Stimulated activated CD4-positive, alpha-beta T cell treated with anti-CD3 and anti-CD28 coated beads, Interleukin-15, amount 100 ng/mL, for 1 hour (primary cell): ENCODE measurements at places on chromosomes 2 and 18.

GRCh38 chr2:163775304-163775703 lies 39.5 kb upstream of the FIGN start:
- no peak for DNase-seq

DNA sequence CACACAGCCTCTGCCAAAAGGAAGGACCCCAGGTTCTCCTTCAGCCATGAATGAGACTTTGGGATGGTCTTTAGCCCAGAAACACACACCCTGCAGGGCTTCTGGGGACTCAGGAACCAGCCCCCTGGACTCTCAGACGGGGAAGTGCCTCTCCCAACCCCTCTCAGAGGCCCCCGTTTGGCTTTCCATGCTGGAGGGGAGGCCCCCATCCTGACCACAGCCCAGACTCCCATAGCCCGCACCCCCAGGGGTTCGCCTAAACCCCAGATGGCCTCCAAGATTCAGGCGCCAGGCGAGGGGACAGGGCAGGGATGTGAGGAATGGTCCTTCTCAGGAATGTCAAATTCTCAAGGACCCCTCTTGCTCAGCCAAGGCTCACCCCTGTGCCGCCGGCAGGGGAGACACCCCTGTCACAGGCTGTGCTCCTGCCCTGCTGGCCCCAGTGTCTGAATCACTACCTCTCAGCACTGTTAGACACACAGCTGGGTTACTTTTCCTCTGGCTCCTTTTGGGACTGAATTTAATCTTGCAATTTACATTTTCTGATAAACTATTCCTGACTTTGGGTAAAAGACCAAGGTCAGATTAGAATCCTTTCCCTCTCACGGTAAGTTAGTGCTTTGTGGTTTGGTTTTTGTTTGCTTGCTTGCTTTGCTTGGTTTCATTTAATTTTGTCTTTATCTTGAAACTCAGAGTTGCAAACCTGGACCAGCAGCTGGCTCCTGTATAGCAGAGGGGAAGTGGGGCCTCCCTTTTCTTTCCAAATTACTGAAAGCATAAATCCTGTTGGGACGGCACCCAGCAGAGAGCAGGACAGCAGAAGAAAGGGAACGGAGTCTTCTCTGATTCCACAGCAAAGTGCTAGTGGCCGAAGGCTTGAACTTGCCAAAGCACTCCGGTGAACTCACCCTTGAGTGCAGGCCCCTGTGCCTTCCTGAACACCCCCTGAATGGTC lies 198.9 kb upstream of the RAB6C start:
- no peak for DNase-seq

DNA sequence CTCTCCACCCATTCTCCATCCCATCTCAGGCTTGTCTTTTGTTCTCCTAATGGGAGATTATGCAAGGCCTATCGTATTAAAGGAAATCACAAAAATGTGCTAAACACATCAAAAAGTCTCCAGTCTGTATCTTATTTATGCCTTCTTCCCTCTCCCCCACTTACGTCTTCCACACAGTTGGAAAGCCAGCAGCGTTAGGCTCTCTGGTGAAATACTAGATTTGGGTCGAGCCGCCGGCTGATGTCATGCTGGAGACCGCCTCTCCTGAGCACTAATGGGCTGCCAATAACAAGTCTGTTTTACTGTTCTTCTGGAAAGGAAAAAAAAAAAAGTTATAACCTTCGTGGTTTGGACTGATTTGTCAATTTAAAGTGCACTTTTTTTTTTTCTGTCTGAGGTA lies 182.7 kb upstream of the SIX2 start:
- DNase-seq, result no peak

- DNase-seq, result no peak
Measured at GRCh38 chr2:199907008-199907714, 3.9 kb upstream of the C2orf69 start.

DNA sequence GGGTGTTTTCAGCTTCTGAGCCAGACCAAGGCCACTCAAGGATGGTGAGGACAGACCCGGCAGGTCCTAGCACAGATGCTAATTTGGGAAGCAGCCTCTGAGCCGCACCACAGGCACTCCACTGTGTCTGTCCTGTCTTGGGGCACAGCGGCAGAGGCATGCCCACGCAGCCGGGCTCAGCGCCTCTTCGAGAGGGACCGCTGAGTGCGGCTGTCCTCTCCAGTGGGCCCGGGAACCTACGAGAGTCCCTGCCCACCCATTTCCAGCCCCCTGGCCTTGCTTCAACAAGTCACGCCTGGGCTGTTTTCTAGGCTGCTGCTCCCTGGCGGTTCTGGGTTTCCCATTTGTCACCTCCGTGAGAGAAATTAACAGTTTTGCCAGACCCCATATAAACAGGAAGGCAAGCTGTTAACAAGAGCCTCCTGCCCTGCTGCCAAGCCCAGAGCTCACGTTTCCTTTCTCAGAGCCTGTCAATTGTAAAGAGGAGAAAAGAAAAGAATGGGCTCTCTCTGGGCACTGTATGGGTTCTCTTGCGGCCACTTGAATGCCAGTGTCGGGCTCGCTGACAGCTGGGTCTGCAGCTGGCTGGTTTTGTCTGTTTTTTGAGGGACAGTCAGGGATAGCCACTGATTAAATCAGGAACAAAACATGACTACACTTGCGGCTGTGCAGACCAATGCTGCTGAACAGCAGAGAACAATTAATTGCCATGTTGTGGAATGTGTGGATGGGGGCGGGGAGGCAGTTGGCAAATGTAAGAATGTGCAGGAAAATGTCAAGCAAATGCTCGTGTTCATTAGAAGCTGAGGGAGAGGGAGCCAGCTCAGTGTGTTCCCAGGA lies 30.6 kb downstream of the TMEM17 start:
- no peak for DNase-seq

- DNase-seq, result no peak
Measured at GRCh38 chr18:61216051-61216450, 117.2 kb upstream of the CDH20 start.

GRCh38 chr2:73257425-73258125 lies 23.5 kb downstream of the CCT7 start:
- no peak for DNase-seq

DNA sequence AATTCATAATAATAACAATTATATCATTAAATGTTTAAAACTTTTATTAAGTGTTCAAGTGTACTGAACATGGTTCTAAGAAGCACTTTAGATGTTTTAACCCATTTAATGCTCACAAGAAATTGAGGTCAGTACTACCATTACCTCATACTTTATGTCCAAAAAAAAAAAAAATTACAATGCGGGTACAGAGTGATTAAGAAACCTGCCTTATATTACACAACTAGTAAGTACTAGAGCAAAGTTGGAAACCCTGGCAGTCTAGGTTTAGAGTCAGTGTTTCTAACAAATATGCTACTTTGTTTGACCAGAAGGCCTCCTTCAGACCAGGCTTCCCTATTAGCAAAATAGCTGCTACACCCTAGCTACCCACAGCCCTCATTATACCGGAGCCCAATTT lies 28.5 kb downstream of the PLEKHM3 start:
- DNase-seq, result no peak

DNA sequence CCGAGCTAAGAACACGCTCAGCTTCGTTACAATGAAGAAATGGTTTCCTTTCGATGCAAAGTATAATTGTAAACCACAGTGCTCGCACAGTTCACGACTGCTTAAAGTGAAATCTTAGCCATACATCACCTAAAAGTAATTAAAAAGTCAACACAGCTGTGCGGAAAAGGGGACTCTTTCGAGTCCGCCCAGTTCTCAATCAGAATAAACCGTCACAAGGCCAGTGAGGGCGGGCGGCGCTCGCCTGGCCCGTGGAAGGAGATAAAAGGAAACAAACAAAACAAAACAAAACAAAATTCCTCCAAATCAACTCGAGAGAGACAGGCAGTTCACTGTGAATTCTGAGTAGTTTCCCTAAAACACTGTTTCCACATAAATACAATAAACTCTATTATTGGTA lies 200.9 kb downstream of the TWIST2 start:
- DNase-seq, result no peak

GRCh38 chr2:191291471-191291870 lies 46.3 kb downstream of the MYO1B start:
- no peak for DNase-seq

- DNase-seq, result no peak
Measured at GRCh38 chr2:239676716-239677452, 276.1 kb upstream of the HDAC4 start.

- no peak for DNase-seq
Measured at GRCh38 chr2:133589456-133589855, 21.2 kb upstream of the NCKAP5 start.

DNA sequence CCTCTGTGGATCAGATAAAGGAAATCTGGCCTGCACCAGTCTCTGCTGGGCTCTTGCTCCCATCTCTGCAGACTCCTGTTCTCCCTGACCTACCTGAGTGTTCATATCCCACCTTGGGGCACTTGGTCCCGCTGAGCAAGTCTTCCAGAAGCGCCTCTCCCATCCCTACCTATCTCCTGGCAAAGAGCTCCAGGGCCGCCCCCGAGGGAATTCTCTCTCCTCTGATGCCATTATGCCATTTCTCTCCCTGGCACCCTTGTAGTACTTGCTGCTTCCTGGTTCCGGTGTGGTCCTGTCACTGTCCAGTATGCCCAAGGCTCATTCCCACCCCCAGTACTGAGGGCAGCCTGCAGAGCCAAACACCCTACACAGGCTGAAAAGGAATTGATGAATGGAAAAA lies 99.8 kb downstream of the KLHL29 start:
- DNase-seq, result no peak

- no peak for DNase-seq
Measured at GRCh38 chr2:180625006-180625844, 355.2 kb upstream of the UBE2E3 start.

GRCh38 chr2:176675271-176675949 lies 406.2 kb downstream of the MTX2 start:
- no peak for DNase-seq

- no peak for DNase-seq
Measured at GRCh38 chr2:56167616-56168562, 15.9 kb upstream of the CCDC85A start.

GRCh38 chr18:58338961-58339592 lies 289.8 kb downstream of the ALPK2 start:
- no peak for DNase-seq

DNA sequence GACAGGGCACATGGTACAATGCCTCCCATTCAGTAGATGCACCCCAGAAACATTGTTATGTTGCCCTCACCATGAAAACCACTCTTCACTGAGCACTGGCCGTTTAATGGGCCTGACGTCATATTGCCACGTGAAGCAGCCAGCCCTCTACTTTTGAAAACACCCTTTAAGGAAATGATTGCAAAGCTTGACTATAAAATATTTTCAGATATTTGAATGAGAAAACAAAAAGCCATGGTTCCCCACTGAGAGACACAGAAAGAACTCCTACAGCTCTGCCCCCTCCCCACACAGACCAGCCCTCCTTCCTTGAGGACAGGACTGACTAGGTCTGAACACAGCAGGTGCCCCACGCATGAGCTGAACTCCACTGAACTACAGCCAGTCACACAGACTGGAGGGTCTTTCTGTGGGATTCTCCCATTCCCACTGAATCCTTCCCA lies 349.1 kb downstream of the ANAPC1 start:
- DNase-seq, result no peak

DNA sequence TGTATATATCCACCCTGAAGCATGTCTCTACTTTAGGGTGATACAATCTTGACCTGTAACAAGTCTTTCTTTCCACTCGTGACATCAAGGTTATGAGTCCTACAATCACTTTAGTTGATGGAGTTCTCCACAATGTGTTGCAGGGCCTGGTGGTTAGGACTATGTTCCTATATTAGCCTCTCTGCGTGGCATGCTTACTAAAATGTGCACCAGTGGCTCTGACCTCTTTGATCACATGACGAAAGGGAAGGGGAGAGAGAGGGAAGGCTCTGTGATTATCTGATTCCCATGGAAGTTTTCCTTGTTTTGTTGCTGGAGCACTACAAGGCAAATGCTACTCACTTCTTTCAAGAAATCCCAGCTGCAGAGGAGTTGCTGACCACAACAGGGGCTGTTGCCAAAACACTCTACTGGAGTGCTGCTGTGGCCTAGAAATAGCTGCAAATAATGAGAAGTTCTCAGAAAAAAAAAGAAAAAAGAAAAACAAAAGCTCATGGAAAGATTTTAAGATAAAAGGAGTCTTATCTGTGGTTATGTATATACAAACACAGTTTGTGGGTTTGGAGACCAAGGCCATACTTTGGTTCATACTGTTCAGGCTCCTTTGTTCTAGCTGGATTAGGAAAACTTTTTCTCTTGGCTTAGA lies 272.8 kb upstream of the MMADHC start:
- no peak for DNase-seq

DNA sequence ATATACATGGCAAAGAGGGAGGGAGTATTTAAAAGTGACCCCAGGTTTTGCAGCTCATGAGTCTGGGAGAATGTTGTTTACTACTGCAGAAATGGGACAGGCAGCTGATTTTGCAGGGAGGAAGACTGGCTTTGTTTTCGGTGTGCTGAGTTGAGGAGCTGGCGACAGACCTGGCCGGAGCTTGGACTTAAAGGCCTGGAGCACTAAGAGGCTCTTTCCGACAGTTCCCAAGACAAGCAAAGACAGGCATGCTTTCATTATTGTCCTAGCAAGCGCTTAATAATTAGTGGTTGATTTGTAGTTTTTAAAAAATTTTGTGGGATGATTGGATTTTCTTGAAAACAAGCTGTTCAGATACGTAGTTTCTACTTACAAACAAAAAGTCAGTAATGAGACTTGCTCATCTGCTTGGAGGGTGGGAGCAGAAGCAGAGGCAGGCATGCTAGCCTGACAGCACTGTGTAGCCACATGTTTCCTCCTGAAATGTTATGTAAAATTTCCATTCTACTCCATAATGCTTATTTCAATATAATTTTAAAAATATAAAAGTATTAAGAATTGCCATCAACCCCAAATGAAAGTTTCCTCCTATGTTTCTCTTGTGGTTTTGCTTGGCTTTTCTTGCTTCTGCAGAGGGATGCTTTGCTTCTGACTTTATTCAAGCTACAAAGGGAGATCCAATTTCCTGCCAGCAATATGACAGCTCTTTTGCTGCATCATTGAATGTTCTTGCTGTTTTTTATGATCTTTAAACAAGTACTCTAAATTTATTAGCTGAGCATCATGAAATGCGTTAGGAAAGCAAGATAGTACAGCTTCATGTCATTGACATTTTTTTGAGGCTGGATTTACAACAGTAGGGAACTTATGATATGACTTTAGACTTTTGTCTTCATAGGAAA lies 75.8 kb downstream of the PHLPP1 start:
- DNase-seq, result no peak

GRCh38 chr18:2918761-2919550 lies 72.2 kb downstream of the EMILIN2 start:
- DNase-seq, result no peak

DNA sequence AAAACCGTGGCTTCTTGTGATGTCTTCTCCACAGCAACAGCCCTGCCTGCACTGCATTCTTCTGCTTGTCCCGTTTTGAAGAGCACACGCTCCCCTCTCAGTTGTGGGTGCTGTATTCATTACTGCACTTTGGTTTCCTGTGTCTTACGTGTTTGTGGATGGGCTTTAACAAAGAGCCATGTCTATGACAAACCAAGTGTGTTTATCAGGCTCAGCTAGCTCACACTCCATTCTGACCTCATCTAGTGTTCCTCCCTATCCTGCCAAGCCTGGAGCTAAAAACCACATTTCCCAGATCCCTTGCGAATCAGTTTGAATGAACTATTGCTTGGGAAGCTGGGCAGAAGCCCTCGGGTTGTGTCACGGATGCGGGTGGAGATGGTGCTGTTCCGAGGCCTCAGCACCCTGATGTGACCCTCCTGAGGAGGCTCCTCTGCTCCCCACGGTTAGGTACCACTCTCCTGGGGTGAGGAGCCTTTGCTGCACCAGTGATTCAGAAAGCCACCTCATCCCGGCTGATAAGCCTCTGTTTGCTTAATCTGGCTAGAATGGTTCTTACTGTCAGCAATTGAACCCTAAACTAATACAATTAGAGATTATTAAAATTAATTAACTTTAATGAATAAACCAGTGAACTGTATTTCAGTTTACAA lies 116.5 kb downstream of the GALR1 start:
- no peak for DNase-seq
